ENCODE measurements at places on chromosomes 11 and 22. TPM values are rescaled to one million over a fixed set of nuclear protein-coding genes. Genes with fewer than 3 reads are reported as not detected.
A peak's percentile ranks its signal among the peaks of the same experiment; 100 is the strongest.

RAB38 gene
- total RNA-seq: 0.94 TPM

TSGA10IP gene
- not detected for total RNA-seq

CNGA4 gene
- not detected for total RNA-seq

MRGPRE gene
- total RNA-seq: 0.42 TPM

ARSA gene
- total RNA-seq: 22.2 TPM

MRPL48 gene
- 44.7 TPM for total RNA-seq

MPPED2 gene
- total RNA-seq: 12.3 TPM

ABCG4 gene
- 1.1 TPM for total RNA-seq

H19 gene
- 738 TPM for total RNA-seq

SYNGR1 gene
- 41.3 TPM for total RNA-seq

TBX1 gene
- 3.6 TPM for total RNA-seq

NAALAD2 gene
- total RNA-seq: 1.8 TPM

GRCh38 chr11:119671561-119672015, 57.4 kb downstream of the NECTIN1 start:
- peak; percentile 70 for DNase-seq

- no peak for DNase-seq
Measured at GRCh38 chr22:26702906-26703830, 45.8 kb downstream of the MIAT start.

DNA sequence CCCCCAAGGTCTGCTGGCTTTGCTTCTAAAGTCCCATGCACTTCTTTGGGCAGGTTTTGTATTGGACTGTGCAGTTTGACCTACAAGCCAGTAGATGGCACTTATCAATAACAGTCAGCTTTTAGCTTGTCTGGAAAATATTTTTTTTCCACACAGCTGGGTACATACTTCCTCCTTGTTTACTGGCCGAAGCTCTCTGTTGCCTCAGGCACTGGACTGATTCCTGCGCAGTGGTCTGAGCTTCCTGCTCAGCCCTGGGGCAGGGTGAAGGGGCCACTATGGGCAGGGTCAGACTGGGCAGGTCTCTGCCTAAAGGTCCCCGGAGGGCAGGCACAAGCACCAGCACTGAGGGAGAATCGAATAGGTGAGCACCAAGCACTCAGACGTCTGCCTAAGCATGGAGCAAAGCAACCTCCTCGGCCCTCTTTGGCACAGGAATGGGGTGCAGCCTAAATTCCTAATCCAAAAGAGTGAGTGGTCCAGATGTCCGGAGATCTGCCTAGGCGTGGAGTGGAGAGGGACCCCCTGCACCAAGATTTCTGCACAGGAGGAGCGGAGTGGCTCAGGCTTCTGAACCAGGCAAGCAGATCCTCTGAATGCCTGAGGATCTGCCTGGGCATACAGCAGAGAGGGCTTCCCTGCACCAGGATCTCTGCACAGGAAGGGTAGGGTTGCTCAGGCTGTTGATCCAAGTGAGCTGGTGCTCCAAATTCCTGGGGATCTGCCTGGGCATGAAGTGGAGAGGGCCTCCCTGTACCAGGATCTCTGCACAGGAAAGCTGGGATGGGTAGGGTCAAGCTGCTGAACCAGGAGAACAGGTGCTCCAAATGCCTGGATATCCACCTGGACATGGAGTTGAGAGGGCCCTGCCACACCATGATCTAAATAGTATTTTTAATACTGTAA, 105.9 kb upstream of the C11orf58 start:
- no peak for DNase-seq

DNA sequence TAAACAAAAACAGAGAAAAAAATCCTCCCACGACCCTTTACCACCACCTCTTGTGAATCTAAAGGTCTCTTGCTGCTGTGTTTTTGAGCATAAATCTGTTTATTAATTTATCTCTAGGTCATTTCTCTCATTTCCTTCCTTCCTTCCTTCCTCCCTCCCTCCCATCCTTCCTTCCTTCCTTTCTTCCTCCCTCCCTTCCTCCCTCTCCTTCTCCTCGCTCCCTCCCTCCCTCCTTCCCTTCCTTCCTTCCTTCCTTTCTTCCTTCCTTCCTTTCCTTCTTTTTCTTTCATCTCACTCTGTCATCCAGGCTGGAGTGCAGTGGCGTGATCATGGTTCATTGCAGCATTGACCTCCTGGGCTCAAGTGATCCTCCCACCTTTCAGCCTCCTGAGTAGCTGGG, 13.5 kb upstream of the APOBEC3A start:
- DNase-seq: no peak

DNA sequence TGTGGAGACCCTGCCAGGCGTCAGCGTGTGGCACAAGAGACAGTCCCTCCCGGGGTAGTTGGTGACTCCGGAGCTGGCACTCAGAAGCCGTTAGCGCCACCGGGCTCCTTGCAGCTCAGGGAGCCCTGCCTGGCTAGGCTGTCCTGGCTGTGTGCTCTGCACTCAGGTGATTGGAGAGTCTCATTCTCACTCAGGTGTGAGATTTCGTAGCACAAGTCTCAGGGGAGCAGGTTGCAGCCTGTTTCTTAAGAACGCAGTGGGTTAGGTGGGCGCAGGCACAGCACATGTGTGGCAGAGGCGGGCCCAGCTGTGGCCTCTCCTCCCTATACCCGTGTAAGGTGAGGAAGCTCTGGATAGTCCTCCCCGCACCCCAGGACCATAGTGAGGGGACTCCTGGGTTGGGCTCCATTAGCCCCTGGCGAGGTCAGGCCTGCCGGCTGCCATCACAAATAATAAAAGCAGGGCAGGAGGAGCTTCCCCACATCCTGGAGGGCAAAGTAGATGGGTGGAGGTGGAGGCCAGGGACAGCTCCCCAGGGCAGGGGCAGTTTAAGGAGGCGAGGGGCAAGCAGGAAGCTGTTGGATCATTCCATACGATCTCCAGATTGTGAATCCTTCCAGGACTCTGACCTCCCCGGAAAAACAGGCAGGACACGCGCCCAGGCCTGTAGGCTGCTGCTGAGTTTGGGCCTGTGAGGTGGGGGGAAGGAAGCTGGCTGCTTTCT, 39.4 kb downstream of the SBF1 start:
- DNase-seq: no peak

- DNase-seq: no peak
Measured at GRCh38 chr11:73099512-73100266, 42.4 kb downstream of the FCHSD2 start.

GRCh38 chr11:100980156-100980555, 149.5 kb downstream of the PGR start:
- DNase-seq: no peak

GRCh38 chr11:15770798-15771414, 585.4 kb downstream of the SOX6 start:
- peak; percentile 41 for DNase-seq

DNA sequence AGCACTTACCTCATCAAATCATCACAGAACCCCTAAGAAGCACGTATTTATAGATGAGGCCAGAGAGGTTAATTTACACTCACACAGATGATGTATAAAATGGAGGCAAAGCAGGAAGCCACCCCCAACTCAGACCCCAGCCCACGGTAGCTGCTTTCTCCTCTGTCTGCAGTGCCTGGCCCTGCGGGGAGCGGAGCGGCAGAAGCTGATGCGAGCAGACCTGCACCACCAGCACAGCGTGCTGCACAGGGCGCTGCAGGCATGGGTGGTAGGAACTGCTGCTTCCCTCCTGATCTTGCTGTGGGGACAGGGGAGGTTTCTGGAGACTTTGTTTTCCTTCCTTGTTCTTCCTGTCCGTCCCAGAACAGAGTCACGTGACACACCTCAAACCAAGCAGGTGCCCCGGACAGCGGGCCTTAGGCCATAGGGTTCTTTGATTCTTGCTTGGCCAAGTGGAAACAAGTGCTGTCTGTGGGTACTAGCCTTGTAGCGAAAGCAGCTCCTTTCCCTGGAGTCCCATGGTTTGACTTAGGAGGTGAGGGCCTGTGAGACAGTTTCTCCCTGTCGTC, 57.8 kb downstream of the PISD start:
- DNase-seq: no peak

DNA sequence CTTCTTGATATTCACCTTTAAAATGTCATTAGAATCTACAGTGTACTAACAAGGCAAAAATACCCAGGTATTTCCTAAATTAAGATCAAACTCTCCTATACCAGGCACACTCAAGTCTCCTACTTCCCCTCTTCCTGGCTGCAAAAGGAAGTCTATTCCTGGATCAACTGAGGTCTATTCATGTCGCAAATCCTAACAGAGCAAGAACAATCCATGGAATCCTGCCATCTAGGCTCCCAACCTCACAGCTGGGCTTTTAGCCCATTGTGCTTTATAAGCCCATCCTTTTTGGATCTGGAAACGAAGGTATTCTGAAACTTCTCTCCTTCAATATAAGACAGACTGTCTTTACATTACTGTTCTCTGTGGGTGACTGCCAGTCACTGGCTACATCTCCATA, 161.8 kb downstream of the SOX6 start:
- no peak for DNase-seq

GRCh38 chr22:39215070-39215396, 29.7 kb downstream of the PDGFB start:
- no peak for DNase-seq

GRCh38 chr11:60375316-60375715, 3.0 kb upstream of the MS4A7 start:
- no peak for DNase-seq

DNA sequence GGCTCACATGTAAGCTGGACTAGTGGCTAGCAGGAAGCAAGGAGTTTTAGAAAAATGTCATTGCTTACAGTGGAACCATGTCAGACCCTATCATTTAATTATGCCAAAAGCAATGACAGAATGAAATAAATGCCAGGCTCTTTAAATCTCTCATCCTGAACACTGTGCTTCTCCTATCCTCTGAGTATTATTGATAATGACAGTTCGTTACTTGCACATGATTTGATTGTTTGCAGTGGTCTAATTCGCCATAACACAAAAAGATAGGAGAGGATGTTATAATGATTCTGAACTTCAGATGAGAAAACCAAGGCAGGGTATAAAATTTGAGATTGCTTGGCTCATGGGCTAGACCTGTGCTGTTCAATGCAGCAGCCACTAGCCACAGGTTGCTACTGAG, 68.2 kb downstream of the FLI1 start:
- no peak for DNase-seq

- DNase-seq: no peak
Measured at GRCh38 chr11:10923882-10924281, 66.0 kb upstream of the ZBED5 start.

GRCh38 chr22:49422701-49423100, 405.0 kb downstream of the BRD1 start:
- no peak for DNase-seq

DNA sequence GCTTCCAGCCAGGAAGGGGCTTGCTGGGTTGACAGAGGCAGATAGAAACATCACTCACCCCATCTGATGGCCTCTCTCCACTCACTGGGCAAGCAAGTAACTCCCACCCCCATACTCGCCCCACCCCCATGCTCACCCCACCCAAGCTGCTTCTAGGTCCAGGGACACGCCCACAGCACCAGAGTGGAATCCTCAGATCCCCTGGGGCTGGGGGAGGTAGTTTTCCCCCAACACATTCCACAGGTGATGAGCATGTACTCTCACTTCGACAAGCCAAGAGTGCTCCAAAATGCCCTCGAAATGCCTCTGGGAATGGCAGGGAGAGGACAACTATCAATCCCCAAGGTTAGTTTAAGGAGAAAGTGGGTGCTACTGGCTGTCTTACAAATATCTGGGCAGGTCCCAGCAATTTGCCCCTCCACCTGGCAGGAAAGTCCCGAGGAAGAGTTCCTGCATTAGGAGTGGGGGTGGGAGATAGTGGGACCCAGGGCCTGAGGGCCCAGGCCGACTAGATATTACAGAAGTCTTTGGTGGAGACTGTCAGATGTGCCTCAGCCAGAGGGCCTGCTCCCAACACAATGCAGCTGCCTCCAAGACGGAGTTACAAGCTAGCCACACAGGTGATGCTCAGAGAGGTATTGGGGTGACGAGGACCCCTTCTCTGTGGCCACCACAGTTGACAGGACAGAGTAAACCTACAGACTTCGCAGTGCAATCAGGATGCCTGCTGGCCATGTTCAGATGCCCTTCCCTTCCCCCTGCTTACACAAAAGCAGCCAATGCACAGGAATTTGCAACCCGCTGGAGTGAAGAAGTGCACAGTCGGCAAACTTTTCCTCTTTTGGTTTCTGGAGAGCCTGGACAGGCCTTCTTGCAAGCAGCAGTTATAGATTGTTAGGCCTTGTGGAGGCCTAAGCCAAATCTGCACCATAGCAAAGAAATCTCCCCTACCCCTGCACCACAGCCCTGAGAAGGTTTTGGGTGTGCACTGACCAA, 2.9 kb upstream of the LMO1 start:
- peak; percentile 8 for DNase-seq

DNA sequence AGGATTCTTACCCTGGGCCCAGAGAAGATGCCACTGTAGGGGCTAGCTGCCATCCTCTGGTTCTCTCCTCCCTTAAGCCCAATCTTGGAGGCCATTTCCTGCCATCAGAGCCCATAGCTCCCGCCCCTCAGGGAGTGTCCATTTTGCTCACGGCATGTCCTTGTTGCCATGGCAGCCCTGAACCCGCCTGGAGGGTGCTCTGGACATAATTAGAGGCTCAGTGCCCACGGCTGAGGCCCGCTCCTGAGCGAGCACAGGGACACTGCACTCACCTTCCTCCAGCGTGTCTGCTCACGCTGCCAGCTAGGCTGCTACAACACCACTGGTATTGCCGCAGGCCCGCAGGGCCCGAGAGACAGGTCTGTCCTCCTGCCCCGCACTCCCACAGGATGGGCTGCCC, 11.1 kb upstream of the SUSD2 start:
- no peak for DNase-seq

GRCh38 chr11:2123628-2123960, 15.6 kb downstream of the IGF2 start:
- DNase-seq: no peak

GRCh38 chr11:9077164-9077563, 14.2 kb downstream of the SCUBE2 start:
- no peak for DNase-seq

DNA sequence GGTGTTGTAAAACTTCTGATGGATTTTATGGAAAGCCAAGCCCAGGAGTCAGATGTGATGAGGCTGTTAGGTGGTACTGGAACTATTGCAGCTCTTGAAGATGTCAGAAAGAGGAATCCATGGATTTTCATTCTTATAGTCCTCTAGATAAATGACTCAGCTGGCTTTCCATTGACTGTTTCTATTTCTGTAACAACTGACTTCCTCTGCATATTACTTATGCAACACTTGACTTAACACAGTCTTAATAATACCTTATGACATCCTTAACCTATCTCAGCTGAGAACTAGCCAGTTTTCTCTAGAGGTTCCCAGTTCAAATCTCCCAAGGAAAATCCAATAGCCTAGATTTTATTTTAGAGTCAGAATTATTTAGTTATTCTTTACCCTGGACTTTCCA, 263.8 kb downstream of the LUZP2 start:
- DNase-seq: no peak

DNA sequence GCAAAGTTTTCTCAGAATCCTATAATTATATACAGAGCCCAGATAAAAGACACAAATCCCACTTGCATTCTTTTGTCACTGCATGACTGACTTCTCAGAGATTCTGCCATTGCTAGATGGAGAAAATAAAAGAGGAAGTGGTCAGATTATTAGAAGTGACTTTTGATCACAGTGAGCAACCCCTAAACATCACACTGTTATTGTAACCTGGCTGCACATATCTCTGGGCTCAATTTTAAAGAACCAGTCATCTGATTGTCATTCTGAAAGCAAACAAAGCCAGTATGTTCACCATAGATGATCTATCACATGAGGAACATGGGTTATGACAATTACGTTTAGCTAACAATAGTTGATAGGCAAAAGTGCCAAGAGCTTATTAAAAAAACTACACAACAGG, 47.8 kb downstream of the COPB1 start:
- DNase-seq: no peak

- DNase-seq: no peak
Measured at GRCh38 chr11:106459135-106459534, 381.7 kb downstream of the AASDHPPT start.
